ENCODE measurements at places on chromosomes 7 and 10.

- no peak for DNase-seq
Observed at GRCh38 chr7:87561102-87561501, 39.6 kb downstream of the ABCB1 start.

DNA sequence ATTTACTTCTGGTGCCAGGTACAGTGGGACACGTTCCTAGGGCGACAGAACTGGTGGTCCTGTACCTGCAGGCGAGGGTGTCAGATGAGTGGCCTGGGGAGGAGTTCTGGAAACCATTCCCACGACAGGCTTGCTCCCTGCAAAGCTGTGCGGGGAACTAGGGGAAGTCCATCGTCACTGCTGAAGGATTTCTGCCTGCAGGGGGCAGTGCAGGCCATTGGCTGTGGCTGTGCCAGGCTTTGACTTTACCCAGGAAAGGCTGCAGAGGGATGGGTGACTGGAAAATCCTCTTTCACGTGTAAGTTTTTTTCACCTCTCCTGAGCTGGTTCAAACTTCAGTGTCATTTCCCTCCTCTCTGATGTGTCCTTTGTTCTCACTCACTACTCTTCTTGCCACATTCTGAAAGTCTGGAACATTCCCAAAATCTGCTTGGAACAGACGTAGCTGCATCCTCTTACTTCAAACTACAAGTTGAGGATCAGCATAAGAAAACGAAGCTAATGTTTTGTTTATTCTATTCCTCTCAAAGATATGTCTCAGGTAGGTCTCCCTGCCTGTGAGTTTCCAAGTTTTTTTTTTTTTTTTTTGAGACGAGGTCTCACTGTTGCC, 126.5 kb downstream of the SH2D4B start:
- peak; percentile 91 for DNase-seq

GRCh38 chr7:157418204-157419034, 81.6 kb downstream of the DNAJB6 start:
- no peak for DNase-seq

GRCh38 chr10:119651514-119652360, 557 bp downstream of the BAG3 start:
- peak; percentile 29 for DNase-seq

- no peak for DNase-seq
Observed at GRCh38 chr10:114273910-114274309, 34.9 kb downstream of the VWA2 start.

GRCh38 chr7:28155964-28156363, 24.6 kb downstream of the JAZF1 start:
- no peak for DNase-seq

DNA sequence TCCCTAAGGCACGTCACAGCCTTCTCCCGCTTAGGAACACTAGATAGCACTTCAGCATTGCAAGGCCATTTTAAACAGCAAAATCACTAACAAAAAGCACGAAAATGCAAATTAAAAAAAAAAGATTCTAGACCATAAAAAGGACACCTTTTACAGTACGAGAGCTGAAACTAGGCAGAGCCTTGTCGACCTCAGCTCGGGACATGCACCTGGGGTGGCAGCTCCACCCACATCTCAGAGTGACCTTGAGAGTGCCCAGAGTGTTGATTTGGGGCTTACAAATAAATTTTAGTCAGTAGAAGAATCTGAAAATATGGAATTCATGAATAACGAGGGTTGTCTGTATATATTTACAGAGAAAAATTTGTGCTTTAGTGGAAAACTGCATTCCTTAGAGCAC, 1.1 kb downstream of the MRPS24 start:
- DNase-seq = no peak

- DNase-seq = no peak
Observed at GRCh38 chr10:21705828-21706176, 171.8 kb downstream of the MLLT10 start.

DNA sequence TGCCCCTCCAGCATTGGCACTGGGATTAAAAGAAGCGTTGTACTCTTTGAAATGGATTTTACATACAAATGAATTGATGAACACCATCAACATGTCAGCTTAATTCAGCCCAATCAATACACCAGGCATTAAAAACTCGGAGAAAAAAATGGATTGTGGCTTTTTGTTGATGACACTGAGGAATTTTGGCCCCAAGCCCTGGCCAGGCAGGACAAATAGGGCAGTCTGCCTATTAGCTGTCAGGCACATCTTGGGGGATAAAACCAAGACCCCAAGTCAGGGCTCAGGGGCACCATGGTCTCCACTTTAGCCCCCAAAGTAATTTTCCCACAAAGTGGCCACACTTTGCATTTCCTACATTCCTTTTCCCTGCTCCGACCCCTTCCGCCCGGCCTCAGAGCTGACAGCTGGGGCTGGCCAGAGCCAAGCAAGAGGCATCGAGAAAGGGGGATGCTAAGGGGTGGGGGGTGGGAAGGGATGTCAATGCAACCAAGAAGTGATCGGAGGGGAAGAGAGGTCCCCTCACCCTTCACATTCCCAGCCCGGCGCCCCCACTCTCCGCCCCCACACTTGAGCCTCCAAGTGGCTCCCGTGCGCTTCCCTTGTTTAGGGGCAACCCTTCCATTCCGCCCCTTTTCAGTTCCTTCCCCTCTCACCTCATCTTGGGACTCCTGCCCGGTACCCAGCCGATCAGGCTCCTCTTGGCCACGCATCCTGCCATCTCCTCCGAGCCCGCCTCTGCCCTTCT, 711 bp downstream of the HIP1 start:
- DNase-seq = no peak

GRCh38 chr10:15313843-15314242, 57.2 kb downstream of the FAM171A1 start:
- peak; percentile 21 for DNase-seq

- DNase-seq = peak; percentile 26
Observed at GRCh38 chr10:44056206-44056605, 328.7 kb downstream of the CXCL12 start.

DNA sequence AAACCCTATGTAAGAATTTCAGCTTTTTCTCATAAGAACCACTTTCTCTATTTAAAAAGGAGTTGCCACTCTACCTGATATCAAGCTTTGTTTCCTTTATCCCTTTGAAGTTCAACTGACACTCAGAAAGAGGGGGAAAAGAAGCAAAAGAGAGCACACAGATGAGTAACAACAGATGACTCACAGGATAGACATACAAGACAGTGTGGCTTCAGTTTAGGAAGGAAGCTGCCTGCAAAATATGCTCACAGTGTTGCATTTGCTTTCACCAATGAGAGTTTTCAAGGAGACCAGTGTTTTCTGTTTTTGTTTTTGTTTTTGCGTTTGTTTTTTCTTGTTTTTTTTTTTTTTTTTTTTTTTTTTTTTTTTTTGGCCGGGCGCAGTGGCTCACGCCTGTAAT, 1181.6 kb downstream of the DNAJB9 start:
- no peak for DNase-seq

GRCh38 chr10:49743464-49744075, 18.6 kb downstream of the OGDHL start:
- no peak for DNase-seq

- no peak for DNase-seq
Observed at GRCh38 chr7:46963719-46964118, 618.2 kb downstream of the TNS3 start.

DNA sequence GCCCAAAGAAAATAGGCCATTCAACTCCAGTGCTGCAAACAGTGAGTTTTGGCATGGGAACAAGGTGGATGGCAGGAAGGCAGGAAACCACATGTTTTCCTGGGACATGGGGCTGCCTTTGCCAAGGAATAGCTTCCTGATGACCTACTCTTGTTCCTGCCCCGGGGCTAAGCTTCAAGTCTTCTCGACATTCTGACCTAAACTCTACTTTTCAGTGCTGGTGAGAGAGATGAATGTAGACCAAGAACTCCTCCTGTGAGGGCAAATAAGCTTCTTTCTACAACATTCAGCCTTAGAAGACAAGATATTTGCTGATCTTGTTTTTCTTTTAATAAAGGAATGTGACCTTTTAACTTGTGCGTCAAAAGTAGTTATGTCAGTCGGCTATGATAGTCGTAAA, 199.0 kb downstream of the GPR37 start:
- DNase-seq = no peak

GRCh38 chr10:86658751-86659150, 4.4 kb downstream of the OPN4 start:
- no peak for DNase-seq

DNA sequence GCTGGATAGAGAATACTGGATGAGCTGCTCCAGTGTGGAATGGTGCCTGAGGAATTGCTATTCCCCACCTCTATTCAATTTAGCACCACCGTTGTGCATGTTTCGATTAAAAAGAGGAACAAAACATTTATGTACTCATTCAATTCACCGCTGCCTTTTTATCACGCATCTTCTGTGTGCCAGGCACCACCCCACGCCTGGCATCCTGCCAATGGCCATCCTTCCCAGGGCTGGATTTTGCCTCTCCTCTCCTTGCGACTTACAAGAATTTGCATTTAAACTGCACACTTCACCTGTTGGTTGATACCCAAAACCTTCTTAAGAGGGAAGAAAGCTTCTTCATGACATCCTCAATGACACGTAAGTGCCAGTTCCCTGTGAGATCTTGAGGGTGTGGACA, 110.2 kb upstream of the DPP6 start:
- DNase-seq = peak; percentile 38

DNA sequence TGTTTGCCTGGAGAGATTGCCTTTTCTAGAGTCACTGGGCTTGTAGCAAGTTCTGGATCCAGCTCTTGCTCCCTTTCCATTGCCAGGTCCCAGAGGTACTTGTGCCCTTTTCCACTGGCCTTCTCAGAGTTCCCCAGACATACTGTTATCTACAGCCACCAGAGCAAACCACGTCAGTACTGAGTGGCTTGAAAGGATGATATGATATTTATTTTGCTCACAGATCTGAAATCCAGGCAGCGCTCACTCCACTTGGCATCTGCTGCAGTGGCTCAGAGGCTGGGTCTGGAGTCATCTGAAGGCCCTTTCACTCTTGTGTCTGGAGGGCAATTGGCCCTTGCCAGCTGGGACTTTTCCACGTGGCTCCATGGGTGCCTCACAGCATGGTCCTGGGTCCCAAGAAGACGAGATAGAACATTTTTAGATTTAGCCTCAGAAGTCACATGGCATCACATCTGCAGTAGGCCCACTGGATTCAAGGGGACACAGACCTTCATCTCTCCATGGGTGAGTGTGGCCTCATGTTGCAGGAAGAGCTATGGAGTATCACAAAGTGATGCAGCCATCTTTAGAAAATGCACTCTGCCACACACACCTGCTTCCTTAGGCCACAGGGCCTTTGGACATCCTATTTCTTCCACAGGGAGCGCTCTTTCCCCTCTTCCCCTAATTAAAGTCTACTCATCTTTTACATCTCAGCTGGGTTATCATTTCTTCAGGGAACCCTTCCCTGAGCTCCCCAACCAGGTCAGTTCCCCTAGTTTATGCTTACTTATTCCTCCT, 22.9 kb upstream of the TCF7L2 start:
- no peak for DNase-seq

GRCh38 chr10:129307141-129307540, 159.9 kb upstream of the MGMT start:
- no peak for DNase-seq

GRCh38 chr10:65518379-65518778, 1407.5 kb upstream of the LRRTM3 start:
- DNase-seq = no peak

DNA sequence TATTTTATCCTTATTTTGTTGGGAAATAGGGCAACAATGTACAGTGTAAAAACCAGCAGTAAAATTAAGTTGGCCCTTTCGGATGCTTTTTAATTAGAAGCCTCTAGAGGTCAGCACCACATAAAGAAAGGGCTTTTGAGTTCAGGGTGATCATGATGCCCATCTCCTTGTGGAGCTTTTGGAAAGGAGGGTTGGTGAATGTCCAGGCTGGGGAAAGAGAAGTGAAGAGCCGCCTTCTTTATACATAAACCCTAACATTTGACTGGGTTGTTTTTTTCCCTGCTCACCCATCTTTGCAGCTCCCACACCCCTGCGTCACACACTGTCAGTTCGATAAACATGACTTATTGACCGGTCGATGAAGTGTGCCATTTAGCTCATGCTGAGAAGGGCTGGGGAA, 29.8 kb downstream of the MTURN start:
- DNase-seq = no peak

DNA sequence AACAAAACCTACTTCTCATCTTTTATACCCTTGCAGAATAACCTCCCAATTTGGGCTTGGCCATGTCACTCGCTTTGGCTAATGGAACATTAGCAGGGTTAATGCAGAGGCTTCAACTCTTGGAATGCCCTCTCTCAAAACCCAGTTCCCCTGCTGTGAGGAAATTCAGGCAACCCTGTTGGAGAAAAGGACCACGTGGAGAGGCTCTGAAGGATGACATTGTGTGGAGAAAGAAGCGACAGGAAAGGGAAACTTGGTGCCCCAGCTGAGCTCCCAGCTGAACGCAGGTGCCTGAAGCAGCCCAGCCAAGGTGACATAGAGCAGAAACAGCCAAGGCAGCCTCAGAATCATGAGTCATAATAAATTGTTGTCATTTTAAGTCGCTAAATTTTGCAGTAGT, 214.2 kb upstream of the GHITM start:
- no peak for DNase-seq

DNA sequence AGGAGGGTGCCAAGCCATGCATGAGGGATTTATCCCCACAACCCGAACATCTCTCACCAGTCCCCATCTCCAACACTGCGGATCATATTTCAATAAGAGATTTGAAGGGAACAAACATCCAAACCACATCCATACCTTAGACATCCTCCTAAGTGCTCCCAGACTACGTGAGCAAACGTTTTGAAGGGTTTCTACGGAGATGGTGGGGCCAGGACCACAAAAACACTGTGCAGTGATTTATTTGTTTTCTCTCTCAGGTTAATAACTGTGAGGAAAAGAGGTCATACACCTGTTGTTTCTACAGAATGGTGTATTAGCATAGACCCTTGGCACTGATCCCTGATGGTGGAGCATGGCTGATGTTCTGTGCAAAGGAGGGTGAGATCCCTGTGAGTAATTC, 277.8 kb downstream of the FRMD4A start:
- DNase-seq = no peak

GRCh38 chr10:18203471-18203870, 63.2 kb downstream of the CACNB2 start:
- DNase-seq = no peak

DNA sequence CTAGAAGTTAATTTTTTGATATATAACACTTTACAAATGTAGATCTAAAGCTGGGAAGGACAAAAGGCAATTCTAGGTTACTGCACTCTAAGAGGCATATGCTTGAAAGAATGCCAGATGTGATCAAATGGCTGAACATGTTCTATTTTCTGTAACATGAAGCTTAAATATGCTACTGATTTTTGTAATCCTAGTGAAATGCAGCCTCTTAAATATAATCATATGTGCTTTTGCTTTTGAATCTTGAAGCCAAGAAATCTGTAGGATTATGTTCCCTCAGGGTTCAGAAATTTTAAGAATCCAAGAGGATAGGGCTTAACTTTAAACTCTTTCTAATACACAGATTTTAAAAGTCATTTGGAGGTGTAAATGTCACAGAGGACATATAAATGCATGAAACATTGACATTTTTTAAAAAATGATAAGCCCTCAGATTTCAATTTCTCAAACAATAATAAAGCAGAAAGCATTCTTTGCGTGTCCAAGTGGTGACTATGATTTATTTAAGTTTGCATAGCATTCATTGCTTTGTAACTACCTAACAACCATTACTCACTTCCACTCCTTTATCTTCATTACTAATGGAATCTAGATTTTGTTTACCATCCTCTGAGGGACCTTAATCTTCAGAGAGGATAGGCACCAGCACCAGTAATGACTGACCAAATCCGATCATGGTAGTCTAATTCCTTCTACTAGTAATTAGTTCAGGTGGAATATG, 170.4 kb downstream of the MAGI2 start:
- DNase-seq = no peak

- DNase-seq = no peak
Observed at GRCh38 chr7:96182424-96183158, 139.3 kb downstream of the SLC25A13 start.

Data from testis (tissue), 5 donors.